HTR-8/SVneo (cell line): ENCODE measurements at places on chromosomes 6 and 20.
A peak's percentile ranks its signal among the peaks of the same experiment; 100 is the strongest.

- DNase-seq = no peak
Measured at GRCh38 chr6:97068211-97068610, 143.7 kb downstream of the KLHL32 start.

DNA sequence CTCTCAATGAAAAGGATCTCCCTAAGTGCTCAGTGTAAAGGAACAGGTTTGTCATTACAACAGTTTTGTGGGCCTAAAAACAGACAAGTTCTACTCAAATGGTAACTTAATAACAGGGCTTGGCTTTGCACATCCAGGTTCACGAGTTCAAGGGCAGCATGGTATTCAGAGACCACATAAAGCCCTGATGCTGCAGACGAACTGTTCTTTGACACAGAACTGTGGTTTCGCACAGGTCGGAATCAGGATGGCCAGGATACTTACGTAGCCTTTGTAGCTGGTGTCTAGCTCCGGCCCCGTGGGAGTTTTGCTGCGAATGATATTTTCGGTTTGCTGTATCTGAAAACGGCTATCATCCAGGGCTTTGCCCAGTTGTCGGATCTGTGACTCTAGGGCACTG is 335.9 kb downstream of the ESR1 start:
- DNase-seq = no peak

DNA sequence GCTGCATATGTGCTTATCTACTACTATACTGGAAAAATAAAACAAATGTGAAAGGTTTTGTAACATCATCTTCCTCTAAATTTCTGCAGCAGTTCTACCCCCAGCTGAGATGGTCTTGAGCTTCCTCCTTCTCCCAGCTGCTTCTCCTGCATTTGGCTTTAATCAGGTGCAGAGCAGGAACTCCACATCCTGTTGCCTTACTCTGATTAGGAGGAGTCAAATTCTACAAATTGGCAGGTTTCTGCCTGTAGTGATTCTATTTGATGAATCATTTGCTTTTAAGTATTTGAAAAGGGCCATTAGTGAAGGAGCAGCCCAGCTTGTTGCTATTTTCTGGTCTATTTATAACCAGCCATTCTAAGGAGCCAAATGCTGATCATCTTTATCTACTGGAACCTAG is 224.5 kb downstream of the GMDS start:
- no peak for DNase-seq

- no peak for DNase-seq
Measured at GRCh38 chr6:170292407-170293158, 1.7 kb upstream of the DLL1 start.

GRCh38 chr20:20635006-20635405 is 77.4 kb downstream of the RALGAPA2 start:
- no peak for DNase-seq

- DNase-seq = no peak
Measured at GRCh38 chr6:68732423-68732822, 97.3 kb downstream of the ADGRB3 start.

GRCh38 chr6:49565855-49566254 is 15.4 kb downstream of the C6orf141 start:
- DNase-seq = peak; percentile 55

- no peak for DNase-seq
Measured at GRCh38 chr6:158441716-158442215, 118.1 kb upstream of the TMEM181 start.

- no peak for DNase-seq
Measured at GRCh38 chr20:54843865-54844264, 368.5 kb downstream of the DOK5 start.

DNA sequence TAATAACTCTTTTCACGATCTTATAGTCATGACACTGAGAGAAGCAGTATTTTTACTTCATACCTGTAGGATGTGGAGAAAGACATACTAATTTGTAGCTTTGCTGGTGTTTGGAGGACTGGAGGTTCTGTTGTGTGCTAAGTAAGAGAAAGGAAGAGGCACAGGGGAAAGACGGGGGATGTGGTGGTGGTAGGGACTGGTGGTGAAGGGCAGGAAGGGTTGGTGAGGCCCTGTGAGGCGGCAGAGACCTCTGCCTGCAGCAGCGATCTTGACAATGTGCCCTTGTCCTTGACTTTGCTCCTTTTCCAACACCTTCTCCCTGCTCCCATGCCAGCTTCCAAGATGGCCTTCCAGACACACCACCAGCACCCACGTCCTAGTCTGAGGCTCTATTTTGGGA is 32.6 kb upstream of the MPC1 start:
- no peak for DNase-seq

DNA sequence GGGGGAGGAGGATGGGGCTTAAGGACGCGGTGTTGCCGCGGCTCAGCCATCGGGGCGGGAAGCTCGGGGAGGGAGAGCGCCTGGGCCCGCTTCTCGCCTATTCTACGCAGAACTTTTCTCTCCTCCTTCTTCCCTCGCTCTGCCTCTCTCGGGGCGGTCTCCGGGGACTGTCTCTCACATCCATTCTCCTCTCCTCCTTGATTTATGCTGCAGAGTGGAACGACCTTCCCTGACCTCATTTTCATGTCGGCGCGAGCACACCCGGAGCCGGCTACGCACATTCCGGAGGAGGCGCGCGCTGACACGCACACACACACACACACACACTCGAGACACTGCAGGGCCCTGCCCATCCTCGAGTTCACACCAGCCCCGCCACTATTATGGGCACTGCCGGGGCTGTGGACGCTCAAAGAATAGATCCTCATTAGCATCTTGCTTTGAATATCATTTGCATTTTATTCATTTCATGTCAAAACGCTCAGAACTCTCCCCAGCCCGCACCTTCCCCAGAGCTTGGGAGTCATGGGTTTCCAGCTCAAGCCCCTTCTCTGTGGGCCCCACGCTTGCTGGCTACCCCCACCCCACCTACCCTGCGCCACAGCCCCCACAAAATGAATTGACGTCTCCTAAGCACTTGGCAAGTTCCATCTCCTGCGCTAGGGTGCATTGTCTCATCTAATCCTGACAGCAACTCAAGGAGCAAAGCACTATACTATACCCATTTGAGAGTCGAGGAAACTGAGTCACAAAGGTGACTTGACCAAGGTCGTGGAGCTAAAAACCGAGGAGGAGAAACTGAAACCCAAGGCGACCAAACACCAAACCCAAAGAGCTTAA is 36.8 kb downstream of the NCR2 start:
- no peak for DNase-seq

GRCh38 chr6:76681781-76682180 is 609.3 kb upstream of the IMPG1 start:
- DNase-seq = no peak

DNA sequence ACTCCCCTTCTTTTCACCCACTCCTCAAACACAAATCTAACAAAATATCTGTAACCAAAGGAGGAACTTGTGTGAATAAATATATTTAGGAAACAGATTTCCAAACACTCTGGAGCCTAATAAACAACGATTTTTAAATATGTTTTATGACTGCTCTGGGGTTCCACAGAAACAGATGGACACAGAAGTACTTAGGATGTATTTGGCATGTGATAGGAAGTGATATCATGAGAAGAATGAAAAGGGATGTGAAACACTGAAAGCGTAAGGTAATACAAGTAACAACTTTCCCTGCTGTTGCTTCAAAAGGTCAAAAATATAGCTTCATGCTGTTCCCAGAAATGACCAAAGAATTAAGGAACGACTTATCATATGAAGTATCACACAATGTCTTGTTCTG is 26.1 kb upstream of the ENPP1 start:
- DNase-seq = no peak

DNA sequence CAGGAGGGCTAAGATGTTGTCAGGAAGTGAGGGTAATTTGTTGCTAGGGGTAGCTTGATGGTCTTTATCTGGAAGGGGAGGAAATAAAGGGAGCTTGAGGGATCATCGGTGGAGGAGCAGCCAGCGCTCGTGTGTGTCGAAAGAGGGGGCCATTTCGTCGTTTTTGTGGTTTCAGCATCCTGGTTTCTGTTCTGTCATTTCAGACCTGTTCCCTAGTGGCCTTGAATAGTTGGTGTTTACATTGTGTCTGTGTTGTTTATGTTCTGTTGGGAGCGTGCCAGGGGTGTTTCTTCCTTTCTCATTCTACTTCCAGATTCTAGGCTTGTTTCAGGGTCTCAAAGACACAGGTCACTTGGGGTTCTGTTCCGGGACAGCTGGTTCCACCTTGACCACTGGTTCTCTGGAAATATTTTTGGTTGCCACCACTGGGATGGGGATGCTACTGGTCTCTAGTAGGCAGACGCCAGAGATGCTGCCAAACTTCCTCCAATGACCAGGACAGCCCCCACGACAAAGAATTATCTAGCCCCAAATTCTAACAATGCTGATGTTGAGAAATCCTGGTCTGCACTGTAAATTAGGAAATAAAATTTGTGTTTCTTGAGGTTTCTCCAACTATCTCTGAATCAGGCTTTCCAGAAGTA is 113.9 kb upstream of the NAA20 start:
- no peak for DNase-seq

DNA sequence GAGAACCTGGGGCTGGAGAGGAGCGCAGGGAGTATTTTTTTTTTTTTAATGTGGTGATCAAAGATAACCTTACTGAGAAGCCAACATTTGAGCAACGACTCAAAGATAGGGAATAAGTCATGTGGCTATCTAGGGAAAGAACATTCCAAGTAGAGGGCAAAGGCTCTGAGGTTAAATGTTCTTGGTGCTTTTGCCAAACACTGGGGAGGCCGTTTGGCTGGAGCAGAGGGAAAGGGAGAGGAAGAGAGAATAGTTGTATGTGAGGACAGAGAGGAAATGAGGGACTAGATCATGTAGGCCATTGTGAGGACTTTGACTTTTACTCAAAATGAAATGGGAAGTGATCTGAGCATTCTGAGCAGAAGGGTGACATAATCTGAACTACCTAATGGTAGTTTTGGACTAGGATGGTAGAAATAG is 27.8 kb downstream of the ACSS2 start:
- no peak for DNase-seq

GRCh38 chr6:41247288-41247865 is 19.2 kb downstream of the TREML4 start:
- DNase-seq = no peak

- DNase-seq = no peak
Measured at GRCh38 chr20:550611-551010, 7.0 kb upstream of the CSNK2A1 start.

DNA sequence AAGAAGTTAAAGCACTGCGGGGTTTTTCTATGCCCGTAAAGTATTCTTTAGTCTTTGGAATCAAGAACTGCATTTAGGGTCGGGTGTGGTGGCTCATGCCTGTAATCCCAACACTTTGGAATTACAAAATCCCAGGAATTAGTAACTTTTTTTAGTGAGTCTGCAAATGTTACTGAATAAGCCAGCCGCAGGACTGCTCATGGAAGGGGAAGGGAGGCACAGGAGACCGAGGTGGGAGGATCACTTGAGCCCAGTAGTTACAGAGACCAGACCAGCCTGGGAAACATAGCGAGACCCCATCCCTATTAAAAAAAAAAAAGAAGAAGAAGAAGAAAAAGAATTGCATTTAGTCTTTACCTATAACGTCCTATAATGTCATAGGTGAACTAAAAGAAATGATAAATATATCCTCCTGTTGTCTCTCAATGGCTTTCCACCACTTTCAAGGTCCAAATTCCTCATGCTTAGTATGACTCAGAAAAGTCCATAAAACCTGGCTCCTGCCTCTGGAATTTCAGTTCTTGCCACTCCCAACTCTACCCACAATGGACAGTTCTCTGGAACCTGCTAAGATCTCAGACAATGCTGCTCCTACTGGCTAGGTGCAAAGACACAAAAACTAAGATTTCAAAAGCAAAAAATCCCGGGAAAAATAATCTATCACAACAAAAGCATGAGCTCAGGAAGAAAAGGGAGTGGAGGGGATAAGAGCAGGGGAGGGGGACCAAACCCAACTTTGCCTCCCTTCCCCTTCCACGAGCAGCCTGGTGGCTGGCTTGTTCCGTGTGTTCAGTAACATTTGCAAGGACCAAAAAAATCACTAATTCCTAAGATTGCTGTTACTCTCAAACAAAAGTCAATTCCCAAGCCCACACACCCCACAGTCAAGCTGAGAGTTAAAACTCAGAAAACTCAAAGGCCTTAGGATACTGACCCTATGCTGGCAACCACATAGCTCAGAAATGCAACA is 39.0 kb downstream of the B4GALT5 start:
- DNase-seq = peak; percentile 95

DNA sequence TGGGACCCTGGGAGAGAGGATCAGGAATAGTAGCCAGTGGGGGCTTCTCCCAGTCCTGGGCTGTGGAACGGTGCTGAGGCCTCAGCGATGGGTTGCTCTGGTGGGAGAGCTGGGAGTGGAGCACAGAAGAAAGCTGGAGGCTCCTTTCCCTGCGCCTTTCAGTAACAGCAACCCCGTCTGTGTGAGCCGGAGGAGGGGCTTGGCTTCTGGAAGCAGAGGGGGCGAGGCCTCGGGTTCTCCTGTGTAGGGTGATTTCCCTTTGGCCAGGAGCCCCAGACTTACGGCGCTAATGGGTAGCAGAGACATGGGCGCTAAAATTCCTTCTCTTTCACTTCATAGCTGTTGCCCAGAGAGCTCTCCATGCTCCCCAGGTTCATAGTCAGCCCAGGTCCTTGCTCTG is 55.0 kb downstream of the DAAM2 start:
- no peak for DNase-seq

DNA sequence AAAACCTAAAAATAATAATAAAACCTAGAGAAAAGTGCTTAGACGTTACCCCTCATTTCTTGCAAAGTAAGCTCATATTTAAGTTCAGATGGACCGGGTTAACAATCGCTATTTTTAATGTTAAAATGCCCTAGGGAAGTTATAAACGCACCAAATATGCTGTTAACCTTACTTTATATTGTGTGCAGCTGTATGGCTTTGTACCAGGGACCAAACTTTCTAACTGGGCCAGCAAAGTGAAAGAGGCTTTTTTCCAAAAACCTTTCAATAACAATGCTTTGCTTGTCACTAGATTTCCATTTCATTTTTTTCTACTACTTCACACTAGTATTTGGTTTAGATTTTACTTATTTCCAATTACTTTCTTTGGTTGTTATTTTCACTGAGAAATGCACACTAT is 248.5 kb downstream of the FOXC1 start:
- DNase-seq = no peak

DNA sequence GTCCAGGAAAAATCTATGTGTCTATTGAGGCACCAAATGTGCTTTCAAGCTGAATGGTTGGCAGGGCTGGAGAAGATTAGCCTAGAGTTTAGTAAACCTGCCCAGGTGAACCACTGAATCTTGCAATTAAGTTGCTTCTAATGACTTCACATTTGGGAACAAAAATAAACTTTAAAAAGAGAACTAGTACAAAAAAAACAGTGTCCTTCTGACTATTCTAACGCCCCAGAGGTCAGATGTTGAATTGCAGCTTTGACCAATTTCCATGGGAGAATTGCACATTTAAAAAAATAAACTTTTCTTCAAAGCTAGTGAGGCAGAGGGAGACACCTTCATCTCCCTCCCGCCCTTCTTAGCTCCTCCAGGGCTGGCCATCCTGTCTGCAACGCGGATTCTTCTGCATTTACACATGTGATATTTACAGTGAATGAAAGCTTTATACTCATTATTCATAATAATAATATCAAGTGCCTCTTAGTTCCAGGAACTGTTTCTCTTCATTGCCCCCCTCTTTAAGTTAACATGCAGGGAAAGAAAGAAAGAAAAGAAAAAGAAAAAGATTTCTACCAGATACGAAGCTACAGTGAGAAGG is 270.2 kb downstream of the SMOC2 start:
- DNase-seq = no peak

- no peak for DNase-seq
Measured at GRCh38 chr6:55174211-55175026, at the start of gene HCRTR2. Gene HCRTR2, plus strand, starts transcription at chr6:55174515. Its CDS starts 73 bp downstream, at chr6:55174588.

GRCh38 chr6:105907301-105907700 is 178.8 kb upstream of the PRDM1 start:
- DNase-seq = no peak
